Glutamatergic neuron (in vitro differentiated cells): ENCODE measurements at places on chromosomes 16 and 17. TPM values are rescaled to one million over a fixed set of nuclear protein-coding genes. Genes with fewer than 3 reads are reported as not detected.

The RNF167 gene
- total RNA-seq = 96.1 TPM

DNA sequence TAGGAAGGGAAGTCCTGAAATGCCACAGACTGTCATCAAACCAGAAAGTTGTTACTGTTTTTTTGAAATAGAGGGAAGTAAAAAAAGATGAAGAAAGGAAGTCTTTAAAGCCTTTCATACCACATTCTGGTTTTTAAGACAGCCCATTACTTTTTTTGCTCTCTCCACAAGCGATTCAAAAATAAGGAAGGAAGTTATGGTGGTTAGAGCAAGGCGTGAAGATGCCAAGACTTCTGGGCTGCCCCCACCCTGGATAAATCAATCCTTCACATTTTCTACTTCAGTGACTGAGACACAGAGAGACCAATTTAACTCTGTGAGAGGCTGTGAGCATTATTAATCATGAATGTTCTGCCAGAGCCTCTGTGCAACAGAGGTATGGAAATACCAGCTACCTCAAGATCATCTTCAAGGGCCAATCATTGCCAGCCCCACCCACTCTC is 82.3 kb upstream of the BCAR1 start:
- no peak overlapping the region for H3K4me3 ChIP-seq
- H3K36me3 ChIP-seq = no peaks in the 10 kb centered on the region
- H3K27me3 ChIP-seq = peaks cover 1% of the 10 kb centered on the region
- DNase-seq = no peak

The FOXC2 gene
- total RNA-seq = not detected

GRCh38 chr17:17719966-17720543 is 38.8 kb downstream of the RAI1 start:
- peaks cover 28% of the 10 kb centered on the region for H3K27me3 ChIP-seq
- no peak for DNase-seq
- no peak overlapping the region for H3K4me3 ChIP-seq
- H3K27ac ChIP-seq = no peak overlapping the region
- peaks cover 34% of the 10 kb centered on the region for H3K4me1 ChIP-seq
